ENCODE measurements at places on chromosomes 7 and 10.

- no peak for DNase-seq
Observed at GRCh38 chr10:119319161-119319919, 112.0 kb downstream of the GRK5 start.

DNA sequence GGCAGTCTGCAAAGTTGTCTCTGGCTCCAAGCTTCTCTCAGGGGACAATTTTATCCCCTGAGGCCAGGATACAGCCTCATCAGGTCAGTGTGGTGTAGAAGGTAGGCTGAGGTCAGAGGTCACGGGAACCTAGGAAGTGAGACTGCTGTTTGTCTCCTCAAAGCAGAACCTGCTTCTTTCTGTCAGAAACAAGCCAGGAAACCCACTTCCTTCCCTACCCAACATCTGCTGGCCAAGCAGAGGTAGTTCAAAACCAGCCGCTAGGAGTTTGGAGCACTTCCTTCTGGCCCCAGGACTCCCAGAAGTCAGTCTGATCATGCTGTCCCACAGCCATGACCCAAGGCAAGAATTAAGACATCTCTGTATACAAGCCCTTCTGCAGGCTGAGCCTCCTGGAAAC lies 12.2 kb downstream of the CLRN3 start:
- DNase-seq, result no peak

DNA sequence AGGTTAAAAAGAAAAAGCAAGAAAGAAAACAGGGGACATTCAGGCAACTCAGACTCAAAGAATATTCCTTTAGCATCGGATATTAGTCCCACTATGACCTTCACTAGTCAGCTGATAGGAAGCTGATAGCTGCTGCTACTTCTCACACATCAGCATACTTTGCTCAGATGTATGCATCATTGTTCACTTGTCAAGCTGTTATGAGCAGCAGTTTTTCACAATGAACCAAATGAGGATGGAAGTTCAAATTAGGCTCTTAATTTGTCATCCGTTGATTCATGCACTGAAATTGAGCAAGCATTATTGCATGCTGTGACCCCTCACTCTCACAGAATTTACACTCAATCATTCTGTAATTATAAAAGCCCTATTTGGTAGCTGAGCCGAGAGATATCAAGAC lies 257.7 kb downstream of the SNX13 start:
- DNase-seq, result no peak

DNA sequence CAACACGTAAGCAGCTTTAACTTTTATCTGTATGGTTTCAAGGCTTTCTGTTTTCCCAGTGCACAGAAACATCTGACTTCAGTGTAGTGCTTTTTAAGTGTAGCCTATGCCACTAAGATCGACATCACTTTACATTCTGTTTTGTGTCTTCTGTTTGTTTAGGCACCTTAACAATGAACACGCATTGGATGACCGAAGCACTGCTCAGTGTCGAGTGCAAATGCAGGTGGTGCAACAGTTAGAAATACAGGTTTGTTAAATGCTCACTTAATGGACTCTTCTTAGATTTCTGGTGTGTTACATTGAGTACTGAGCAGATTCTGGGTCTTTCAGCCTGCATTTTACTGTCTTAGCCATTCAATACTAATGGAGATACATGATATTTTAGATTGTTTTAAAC lies 237.4 kb downstream of the FOXP2 start:
- no peak for DNase-seq

GRCh38 chr10:3295582-3296151 lies 123.1 kb upstream of the PITRM1 start:
- no peak for DNase-seq

GRCh38 chr10:113127261-113127900 lies 177.3 kb downstream of the TCF7L2 start:
- DNase-seq, result no peak

DNA sequence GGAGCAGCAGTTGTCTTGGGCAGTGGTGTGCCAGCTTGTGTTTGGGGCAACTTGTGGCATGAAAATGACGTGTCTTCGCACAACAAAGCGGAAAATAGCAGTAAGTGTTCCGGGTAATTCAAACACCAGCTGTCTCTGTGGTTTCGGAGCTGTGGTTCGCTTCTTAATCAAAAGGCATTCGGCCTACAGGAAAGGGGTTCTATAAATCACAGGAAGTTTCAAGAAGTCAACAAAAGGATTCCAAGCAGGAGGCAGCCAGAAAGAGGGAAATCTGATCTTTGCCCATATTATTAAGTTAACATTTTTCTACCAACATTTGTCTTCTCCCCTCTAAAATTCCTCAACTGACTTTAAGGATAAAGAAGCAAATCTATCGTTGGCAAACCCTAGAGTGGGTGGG lies 353.4 kb downstream of the FGFR2 start:
- DNase-seq, result no peak

DNA sequence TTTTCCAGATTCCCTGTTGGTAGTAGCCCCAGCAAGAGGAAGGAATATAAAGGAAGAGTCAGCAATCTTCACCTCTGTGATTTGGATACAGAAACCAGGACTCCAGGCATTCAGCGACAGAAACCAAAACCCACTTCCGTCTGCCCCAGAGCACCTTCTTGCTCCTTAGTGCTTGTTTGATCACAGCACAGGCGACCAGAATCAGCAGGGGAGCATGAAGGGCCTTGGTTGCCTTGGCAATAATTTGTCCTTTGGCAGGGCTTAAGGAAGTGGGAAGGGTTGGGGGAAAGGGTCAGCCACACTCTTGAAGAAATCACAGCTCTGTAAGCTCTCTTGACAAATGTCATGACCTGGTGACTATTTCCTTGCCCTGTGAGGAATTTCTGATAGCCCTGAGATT lies 379.6 kb downstream of the OTUD1 start:
- DNase-seq, result no peak

DNA sequence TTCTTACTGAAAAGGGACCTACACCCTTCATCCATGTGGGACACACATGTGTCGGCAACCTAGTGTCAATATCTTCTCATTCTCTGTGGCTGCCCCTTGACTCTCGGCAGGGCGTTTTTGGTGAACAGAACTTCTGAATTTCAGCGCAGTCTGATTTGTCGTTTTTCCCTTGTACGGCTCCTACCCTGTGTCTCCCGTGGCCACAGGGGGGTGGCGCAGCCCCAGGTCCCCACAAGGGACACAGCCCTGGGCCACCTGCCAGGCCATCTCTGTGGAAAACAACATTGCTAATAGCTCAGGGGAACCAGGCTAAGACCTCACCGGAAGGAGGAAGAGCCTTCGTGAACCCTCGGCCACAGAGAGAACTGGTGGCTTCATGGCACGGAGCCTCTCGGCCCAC lies 53.1 kb upstream of the NKX6-2 start:
- DNase-seq, result no peak

- no peak for DNase-seq
Observed at GRCh38 chr7:157565201-157565626, 228.4 kb downstream of the DNAJB6 start.

DNA sequence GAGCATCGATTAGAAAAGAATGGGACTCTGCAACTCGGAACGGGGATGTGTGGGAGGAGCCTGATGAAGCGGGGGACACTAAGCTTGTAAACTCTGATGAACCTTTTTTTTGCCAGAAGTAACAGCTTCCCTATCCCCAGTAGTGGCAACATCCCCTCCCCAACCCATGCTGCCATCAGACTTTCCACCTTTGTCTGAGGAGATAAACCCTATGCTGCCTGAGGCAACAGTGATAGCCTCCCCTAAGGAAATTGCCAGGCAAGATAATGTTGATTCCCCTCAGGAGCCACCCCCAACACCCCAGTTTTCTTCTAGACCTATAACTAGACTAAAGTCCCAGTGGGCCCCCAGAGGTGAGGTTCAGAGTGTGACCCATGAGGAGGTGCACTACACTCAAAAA lies 173.7 kb downstream of the AKR1D1 start:
- DNase-seq, result no peak

GRCh38 chr10:93703066-93703465 lies 674 bp upstream of the FRA10AC1 start:
- DNase-seq, result no peak

DNA sequence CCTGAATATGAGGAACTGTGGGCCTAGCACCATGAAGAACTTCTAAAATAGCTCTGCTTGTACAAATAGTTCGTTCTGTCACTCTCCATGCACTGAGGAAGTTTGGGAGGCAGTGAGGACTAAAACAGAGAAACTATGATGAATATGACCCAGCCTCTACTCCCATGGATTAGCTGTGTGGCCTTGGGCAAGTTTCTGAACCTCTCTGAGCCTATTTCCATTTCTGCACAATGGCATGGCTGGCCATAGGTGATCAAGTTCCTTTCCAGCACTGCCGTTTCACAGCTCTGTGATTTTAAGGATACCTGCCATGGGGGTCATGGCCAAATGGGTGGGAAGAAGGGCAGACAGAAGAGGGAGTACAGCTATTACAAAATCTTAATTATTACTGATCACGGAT lies 57.6 kb downstream of the SORBS1 start:
- no peak for DNase-seq

DNA sequence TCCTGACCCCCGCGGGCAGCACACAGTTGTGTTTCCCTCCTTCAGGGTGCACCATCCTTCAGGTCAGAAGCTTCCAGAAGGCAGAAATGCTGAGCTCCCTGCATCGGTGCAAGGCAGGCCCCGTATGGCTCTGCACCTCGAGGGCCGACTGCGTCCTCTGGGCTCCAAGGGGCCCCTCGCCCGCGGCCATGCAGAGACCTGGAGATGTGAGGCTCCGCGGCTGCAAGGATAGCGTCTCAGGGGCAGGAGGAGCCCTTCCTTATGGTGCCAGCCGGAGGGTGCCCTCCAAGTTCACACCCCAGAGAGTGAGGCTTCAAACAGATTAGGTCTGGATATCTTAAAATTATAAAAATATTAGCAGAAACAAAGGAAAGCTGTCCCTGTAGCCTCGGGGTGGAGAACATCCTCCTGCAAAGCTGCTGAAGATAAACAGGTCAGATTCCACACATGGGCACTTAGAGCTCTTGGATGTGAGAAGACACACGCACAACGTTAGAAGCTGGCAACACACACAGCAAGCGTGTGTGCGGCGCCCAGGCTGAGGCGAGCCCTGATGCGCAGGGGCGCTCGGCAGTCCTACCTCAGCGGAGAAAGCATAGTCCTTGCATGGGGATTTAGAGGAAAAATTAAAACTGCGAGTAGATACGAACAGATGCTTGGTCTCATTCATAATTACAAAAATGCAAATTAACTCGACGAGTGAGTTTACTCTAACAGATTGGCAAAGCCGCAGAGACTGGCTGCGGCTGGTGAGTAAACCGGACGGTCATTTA lies 20.4 kb downstream of the KNDC1 start:
- DNase-seq, result no peak

DNA sequence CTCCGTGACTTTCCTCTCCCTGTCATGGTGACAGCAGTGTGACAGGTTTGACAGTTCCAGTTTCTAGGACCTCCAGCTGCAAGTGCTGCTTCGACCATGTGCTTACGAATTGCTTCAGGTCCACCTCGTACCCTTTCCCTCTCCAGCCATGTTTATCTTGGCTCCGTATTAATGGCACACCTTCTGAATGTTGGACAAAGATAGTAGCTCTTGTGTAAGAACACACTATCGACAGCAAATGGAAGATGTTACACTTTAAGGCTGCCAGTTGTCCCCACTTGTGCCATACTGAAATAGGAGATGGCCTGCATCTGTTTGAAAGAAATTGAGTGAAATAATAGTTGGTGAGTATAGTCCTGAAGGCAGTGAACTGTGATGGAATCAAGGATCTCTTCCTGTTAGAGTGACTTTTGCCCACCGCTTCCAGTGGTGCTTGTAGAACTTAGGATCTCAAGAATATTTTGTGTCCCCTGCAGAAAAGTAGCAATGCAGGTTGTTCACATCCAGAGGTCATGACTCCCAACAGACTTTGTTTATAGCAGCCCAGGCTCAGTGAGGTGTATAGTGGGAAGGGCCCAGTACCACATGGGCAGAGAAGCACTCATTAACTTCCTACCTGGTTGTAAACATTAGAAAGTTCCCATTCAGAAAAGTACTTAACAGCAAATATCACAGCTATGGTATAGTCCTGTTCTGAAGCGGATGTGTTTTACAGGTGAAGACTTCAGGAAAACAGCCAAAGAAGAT lies 629.7 kb upstream of the GALNT17 start:
- DNase-seq, result no peak

GRCh38 chr10:26804418-26805393 lies 56.1 kb downstream of the ABI1 start:
- DNase-seq, result no peak

DNA sequence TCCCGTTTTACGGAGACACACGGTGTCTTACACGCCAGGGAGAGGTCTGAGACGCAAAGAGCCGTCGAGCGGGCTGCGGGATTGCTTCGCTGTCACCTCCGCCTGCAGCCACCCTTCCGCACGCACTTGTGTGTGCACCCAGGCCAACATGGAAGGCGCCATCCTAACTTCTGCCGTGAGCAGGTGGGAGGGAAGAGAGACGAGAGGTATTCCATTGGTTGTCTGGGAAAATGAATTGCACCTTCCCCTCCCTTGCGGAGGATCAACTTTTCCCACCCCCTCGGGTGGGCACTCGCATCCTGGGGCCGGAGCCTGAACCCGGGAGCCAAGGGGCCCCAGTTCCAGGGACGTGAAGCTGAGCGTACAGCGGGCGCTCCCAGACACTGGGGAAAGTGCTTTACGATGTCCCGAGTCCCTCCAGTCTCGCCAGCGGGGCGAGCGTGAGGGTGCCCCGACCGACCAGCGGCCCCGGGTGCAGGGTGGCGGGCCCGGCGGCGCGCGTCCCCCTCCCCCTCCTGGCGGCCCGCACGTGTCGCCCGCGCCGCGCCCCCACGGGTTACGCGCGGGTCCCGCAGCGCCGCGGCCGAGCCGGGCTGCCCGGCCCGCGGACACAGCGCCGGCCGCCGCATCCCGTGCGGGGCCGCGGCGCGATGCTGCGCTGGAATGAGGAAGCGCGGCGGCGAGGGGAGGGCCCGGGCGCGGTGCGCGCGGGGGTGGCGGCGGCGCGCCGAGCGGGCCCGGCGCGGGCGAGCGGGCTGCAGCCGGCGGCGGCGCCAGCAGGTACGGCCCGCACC lies 984 bp upstream of the IKZF1 start:
- DNase-seq, result no peak

GRCh38 chr7:103445228-103446048 lies 569 bp downstream of the SLC26A5 start:
- DNase-seq, result no peak

- DNase-seq, result no peak
Observed at GRCh38 chr10:119448628-119449584, 93.6 kb downstream of the RGS10 start.

DNA sequence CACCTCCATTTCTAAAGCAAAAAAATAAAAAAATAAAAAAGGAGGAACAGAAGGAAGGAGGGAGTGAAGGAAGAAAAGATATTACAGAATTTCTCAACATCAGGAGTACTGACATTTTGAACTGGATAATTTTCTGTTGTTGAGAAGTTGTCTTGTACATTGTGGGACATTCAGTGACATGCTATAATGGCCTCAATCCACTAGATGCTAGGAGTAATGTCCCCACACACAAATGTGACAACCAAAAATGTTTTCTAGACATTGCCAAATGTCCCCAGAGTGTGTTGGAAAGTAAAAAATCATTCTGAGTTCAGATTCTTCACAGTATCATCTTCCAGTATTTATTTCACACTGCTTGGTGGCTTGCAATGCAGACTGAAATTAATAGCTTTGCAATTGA lies 6.5 kb downstream of the ZNF438 start:
- no peak for DNase-seq

DNA sequence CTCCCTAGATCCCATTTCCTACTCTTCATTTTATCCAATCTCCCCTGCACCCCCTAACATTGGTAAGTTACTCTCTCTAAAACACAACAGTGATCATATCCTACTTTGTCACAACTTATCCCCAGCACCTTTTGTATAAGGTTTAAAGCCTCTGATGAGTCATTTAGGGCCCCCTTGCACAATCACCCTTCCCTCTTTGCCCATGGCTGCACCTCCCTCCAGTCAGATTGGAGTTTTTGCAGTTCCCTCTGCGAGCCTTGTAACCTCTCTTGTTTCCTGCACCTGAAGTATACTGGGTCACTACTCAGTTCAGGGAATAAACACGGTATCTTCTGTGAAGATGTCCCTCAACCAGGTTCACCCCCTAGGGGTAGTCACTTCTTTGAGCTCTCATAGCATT lies 55.9 kb upstream of the ADRB1 start:
- no peak for DNase-seq

Measured in stimulated activated CD8-positive, alpha-beta memory T cell treated with anti-CD3 and anti-CD28 coated beads, Interleukin-4, amount 100 ng/mL, for 24 hours (primary cell).